ENCODE measurements at places on chromosomes 6 and 20.

- DNase-seq: no peak
Observed at GRCh38 chr6:166904101-166904746, 52.1 kb downstream of the RNASET2 start.

DNA sequence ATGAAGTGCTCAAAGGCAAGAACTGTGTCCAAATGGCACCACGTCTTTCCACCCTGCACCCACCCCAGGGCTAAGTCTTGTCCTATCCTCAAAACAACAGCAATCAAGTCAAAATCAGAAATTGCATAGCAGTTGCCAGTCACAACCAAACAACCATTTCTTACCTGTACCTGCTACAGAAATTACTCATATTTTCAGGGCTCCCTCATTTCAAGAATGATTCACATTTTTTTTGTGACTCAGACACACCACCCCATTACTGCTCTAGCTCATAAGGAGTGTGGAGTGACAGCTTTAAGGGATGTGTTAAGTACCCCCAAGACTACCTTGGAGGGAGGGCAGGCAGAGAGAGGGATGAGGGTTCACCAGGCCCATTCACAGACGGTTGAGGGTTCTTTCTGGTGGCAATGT lies 111.7 kb downstream of the TRERF1 start:
- DNase-seq: no peak

DNA sequence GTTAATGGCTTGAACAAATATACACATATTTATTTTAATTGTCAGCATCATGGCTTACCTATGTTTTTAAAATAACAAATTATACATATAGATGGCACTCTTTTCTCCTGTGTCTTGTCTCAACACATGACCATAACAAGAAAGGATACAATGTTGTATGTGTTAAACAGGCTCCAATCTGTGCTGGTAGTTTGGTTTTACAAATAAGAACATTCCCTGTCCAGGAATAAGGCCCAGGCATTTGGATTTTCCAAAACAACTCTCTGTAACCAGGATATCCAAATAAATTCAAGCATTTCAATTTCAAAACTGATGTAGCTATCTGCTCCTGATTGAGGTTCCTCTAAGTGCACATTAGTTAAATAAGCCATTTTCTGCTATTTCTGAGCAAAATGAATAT lies 17.1 kb downstream of the METTL24 start:
- no peak for DNase-seq

GRCh38 chr20:1905693-1906092 lies 10.5 kb downstream of the SIRPA start:
- DNase-seq: no peak

GRCh38 chr6:14278006-14278405 lies 160.4 kb downstream of the CD83 start:
- DNase-seq: no peak

- DNase-seq: no peak
Observed at GRCh38 chr6:108179741-108180140, 13.9 kb downstream of the NR2E1 start.

- DNase-seq: no peak
Observed at GRCh38 chr6:150272264-150272975, 96.4 kb upstream of the IYD start.

- no peak for DNase-seq
Observed at GRCh38 chr20:53660947-53661381, 67.3 kb upstream of the ZNF217 start.

DNA sequence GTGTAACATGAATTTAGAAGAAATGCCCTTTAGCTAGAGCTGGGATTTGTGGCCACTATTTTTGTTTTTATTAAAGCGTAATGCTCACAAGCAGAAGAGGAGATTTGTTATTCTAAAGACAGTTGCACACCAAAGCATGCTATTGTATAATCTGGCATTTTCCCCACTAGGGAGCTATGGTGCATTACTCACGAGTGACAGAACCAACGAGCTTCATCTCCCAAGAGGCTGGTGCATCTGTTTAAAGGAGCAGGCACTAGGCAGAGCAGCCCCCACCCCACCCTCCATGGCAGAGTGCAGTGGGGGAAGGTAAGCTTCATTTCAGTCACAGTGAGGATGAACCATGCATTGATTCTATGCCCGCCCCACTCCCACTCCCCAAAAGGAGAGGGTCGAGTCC lies 287.3 kb upstream of the TSHZ2 start:
- no peak for DNase-seq

DNA sequence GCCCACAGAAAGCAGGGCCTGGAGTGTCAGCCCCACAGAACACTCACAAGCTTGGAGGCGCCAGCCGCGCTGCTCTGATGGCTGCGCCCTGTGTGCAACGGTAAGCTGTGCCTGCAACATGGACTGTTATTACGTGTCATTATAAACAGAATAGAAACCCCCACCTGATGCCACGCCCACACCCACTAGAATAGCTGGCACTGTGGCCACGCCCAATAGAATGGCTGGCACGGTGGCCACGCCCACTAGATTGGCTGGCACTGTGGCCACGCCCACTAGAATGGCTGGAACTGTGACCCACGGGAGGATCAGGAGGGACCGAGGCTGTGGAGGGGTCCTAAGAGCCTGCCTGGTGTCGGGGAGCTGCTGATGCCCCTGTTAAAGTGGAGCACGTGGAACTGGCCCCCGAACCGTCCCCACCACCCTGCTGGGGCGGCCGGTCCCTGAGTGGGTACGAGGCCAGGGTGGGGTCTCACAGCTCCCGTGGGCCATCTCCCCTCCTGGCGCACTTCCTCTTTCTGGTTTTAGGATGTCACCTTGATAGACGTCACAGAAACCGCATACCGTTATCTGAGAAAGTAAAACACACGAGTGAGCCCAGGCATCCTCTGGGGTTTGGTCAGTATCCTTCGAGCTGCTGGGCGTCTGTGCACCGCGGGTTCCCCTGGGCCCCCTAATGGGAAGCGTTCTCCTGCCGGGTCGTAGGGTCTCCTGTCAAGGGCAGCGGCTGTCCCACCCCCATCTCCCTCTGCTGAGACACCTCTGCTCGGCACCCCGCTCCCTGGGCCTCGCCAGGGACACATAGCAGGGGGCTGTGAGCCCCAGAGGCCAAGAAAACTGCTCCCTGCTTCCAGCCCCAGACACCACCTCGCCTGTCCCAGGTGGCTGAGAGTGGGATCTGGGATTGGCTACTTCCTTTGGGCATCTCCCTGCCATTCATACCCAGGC lies 25.4 kb downstream of the SLC17A9 start:
- no peak for DNase-seq

- no peak for DNase-seq
Observed at GRCh38 chr6:20115246-20115980, 96.9 kb downstream of the MBOAT1 start.

All from tibial artery (tissue), 4 donors.